ENCODE measurements at places on chromosomes 7 and 10. TPM values are rescaled to one million over a fixed set of nuclear protein-coding genes. Genes with fewer than 3 reads are reported as not detected.

HOXA13 gene
- 0.43 TPM for total RNA-seq

DNA sequence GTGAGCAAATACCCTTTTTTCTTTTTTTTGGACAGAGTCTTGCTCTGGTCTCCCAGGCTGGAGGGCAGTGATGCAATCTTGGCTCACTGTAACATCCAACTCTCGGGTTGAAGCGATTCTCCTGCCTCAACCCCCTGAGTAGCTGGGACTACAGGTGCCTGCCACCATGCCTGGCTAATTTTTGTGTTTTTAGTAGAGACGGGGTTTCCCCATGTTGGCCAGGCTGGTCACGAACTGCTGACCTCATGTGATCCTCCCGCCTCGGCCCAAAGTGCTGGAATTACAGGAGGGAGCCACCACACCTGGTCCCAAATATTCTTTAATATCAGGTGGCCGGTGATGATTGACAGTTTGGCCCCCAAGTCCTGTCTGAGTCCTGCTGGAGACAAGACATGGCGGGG, 6.6 kb downstream of the LAT2 start:
- no peak for DNase-seq

DNA sequence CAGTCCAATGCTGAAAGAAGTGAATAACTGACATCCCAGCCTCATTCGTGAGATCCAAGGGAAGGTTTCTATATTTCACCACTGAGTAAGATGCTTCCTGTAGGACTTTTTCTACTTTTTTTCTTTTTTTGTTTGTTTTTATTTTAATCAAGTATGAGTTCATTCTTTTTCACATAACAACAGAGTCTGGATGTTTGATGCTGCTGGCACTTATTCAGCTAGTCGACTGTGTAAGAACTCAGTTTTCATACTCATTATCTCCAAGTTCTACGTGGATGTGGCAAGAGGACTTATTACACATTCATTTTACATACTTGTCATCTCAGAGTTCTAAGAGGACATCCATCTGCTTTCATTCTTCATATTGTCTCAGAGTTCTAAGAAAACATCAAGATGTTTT, 86.9 kb downstream of the CPXM2 start:
- peak; percentile 91 for DNase-seq

GRCh38 chr7:1106063-1106792, 18.3 kb downstream of the GPER1 start:
- DNase-seq: no peak

GRCh38 chr10:125055446-125055845, 104.9 kb downstream of the CTBP2 start:
- DNase-seq: no peak
